ENCODE measurements at places on chromosomes 3 and 15. TPM values are rescaled to one million over a fixed set of nuclear protein-coding genes. Genes with fewer than 3 reads are reported as not detected.

DNA sequence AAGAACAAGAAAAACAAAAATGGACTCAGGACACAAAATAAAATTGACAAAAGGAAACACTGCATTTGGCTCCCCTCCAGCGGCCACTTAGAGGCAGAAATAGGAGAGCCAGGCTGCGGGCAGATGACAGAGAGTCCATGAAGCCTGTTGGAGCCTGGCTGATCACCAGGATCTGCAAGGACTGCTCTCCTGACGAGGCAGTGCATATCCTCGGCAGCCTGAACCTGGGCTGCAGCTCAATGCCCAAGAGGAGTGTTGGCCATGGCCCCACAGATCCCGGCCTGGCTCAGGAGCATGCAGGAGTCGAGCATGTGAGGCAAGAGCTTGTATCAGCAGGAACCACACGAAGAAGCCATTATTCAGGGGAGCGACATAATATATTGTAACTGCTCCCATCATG lies 199.8 kb downstream of the STT3B start:
- no peak overlapping the region for H3K27ac ChIP-seq
- H3K4me1 ChIP-seq, result no peaks in the 10 kb centered on the region
- no peak for DNase-seq
- no peak overlapping the region for H3K4me3 ChIP-seq
- H3K36me3 ChIP-seq, result no peaks in the 10 kb centered on the region
- peaks cover 6% of the 10 kb centered on the region for H3K27me3 ChIP-seq

DNA sequence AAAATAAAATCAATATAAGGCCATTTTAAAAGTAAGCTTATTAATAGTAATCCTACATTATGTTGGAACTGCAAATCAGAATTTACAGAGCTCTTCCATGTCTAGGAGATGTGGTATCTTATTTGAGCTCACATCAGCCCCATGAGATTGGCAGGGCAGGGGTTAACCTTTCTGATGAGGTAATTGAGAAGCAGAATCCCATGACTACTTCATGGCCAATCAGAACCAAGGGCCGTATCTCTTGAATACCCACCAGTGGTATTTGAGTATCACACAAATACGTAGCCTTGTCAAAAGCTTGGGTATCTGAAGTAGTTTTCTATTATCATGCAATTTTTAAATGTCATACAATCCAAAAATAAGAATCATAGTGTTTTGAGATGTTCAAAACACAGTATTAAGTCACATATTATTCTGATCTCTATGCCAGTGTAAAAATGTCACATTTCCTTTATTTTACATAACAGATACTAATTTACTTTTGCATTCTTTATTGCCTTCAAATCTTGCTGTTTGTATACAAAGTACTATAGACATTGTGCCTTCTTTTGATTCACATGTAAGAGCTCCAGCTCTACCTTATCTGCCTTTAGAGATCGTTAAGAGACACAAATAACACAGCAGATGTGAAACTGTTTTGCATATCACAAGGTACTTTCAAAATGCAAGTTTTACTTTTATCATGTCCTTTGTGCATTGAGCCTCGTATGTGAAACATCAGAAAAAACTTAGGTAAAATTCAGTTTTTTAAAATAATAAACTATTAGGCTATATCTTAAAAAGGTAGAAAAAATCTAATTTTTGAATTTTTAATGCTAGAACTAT lies 251.7 kb upstream of the GOLGA6L4 start:
- no peak for DNase-seq
- H3K4me3 ChIP-seq, result no peak overlapping the region

DNA sequence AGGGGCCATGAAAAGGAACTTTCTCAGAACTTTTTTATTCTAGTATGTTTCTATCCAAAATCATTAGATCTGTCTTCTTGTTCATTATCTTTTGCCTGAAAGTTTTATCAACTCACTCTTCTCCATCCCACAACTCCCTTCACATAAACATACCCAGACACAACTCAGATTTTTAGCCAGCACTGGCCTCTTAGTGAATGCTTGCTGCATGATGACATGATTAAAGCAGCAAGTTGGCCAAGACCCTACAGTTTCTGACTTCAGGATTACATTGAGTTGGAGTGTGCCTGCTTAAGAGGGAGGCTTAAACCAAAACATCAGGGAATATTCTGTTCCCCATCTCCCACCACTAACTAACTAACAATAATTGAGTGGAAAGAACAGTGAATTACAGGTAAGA lies 38.1 kb downstream of the PLSCR2 start:
- no peak overlapping the region for H3K27ac ChIP-seq
- H3K4me3 ChIP-seq, result no peak overlapping the region
- H3K4me1 ChIP-seq, result no peaks in the 10 kb centered on the region
- DNase-seq, result no peak
- no peaks in the 10 kb centered on the region for H3K36me3 ChIP-seq

DNA sequence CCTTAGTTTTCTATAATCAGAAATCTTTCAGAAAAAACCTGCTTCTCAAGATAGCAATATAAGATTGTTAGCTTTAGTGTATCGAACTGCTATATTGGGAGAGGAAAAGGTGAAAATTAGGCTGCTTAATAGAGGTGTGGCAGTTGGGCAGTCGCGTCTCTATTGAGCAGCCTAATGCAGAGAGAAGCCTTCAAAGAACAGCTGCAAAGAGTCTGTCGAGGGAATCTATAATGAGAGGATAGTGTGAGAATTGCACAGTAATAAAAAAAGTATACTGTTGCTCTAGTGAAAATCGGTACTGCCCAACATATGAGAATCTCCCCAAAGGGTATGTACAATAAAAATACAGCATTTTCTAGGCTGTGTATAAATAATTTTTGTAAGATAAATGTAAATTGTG lies 184.4 kb downstream of the TCF12 start:
- H3K4me1 ChIP-seq, result peaks cover 7% of the 10 kb centered on the region
- no peak overlapping the region for H3K27ac ChIP-seq
- DNase-seq, result no peak

GRCh38 chr15:81333363-81333762 lies 9.4 kb upstream of the STARD5 start:
- no peaks in the 10 kb centered on the region for H3K36me3 ChIP-seq
- no peak overlapping the region for H3K4me3 ChIP-seq
- H3K27me3 ChIP-seq, result no peaks in the 10 kb centered on the region
- DNase-seq, result no peak

DNA sequence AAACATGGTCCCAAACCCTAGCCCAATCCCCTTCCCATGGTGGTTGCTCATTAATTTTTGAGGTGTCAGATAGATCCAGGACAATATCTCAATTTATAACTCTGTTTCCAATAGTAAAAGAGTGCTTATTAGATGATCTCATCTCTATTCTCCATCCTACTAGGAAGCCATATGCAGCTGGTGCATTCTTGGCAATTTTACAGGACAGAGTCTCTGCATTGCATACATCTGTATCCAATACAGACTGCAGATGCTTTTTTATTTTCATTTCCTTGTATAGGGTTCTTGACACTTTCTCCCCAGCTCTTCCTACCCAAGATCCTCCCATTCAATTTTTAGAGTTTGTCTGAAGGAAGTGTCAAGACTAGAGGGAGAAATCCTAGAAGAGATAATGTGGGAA lies 194.8 kb upstream of the DPH6 start:
- H3K27me3 ChIP-seq, result peaks cover 12% of the 10 kb centered on the region
- no peak overlapping the region for H3K4me3 ChIP-seq
- DNase-seq, result no peak
- no peak overlapping the region for H3K27ac ChIP-seq
- no peaks in the 10 kb centered on the region for H3K36me3 ChIP-seq

AVEN gene
- 8.8 TPM for total RNA-seq

FOXL2NB gene
- total RNA-seq, result not detected

- no peak for DNase-seq
- no peaks in the 10 kb centered on the region for H3K4me1 ChIP-seq
- no peaks in the 10 kb centered on the region for H3K27me3 ChIP-seq
- peaks cover 23% of the 10 kb centered on the region for H3K36me3 ChIP-seq
- H3K27ac ChIP-seq, result no peak overlapping the region
Observed at GRCh38 chr15:76433798-76434400, 97.3 kb downstream of the ISL2 start.

DNA sequence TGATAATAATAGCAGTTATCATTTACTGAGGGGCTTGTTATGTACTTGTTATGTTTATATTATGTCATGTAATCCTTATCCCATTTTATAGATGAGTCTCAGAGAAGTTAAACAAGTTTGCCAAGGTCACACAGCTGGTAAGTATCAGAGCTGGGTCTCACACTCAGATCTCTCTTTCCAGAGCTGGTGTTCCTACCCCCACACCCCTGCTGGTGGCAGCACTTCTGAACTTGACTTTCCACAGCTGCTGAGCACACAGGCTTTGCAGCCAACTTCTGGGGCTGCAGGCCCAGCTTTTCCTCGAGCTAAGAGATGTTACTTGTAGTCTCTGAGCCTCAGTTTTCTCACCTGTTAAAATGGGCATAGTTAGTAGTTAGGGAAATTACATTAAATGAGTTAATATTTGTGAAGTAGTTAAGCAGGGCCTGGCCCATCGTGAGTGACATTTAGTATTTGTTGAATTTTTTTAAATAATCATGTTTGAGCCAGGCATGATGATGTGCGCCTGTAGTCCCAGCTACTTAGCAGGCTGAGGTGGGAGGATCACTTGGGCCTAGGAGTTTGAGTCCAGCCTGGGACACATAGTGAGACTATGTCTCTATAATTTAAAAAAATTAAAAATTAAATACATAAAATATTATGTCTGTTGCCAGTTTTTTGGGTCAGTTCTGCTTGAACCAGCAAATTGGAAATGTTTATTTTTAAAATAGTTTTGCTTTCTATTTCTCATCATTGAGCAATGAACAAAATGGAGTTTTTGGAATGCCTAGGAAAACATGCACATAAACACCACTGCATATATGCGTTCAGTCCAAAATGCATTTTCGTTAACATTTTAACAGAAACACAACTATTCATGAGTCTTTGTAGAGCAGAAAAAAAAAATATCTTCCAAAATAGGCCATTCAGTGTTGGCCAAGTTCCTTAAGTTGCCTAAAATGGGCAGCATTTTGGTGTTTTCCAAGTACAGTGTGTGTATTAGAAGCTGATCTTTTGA lies 87.3 kb downstream of the SMAD6 start:
- H3K4me1 ChIP-seq, result no peaks in the 10 kb centered on the region
- H3K4me3 ChIP-seq, result no peak overlapping the region
- H3K27me3 ChIP-seq, result no peaks in the 10 kb centered on the region

LRRC3B gene
- not detected for total RNA-seq

GRCh38 chr15:74202452-74203401 lies at the start of gene STRA6:
TSS of gene STRA6 (minus strand) at chr15:74202787. CDS start at chr15:74202267, 520 bp downstream.
- DNase-seq, result peak; percentile 42
- no peak within 1 kb of the TSS for H3K4me3 ChIP-seq
- H3K4me1 ChIP-seq, result peaks cover 4% of the 10 kb centered on the region
- H3K36me3 ChIP-seq, result no peaks in the 10 kb centered on the region
- peaks cover 2% of the 10 kb centered on the region for H3K27me3 ChIP-seq

DNA sequence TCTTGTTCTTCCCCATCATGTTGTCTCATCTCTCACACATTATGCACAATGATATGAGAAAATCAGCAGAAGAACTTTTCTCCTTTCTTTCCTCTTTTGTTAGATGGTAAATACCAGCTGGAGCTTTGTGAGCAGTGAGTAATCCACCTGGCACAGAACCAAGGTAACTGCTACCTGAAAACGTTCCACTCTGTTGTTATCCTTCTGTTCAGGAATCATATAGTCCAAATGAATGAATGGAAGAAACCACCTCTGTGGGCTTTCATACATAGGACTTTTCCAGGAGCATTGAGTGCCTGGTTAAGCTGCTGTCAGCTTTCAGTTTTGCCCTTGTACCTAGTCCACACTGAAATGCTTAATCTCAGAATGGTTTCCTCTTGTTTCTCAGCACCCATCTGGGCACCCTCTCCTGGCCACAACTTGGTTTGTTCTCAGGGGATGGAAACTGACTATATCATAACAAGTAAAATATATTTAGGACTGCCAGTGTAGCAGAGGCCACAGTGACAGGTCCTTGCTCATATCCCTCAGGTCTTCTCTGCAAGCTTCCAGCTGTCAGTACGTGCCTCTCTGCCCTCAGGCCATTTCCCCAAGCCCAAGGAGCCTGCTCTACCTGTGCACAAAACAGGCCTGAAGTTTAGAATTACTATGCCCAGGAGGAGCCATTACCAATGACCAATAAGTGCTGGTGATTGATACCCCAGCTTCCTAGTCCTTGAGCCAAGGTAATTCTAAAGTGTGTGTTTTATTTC lies 23.5 kb upstream of the SLC4A7 start:
- no peak for DNase-seq
- H3K4me3 ChIP-seq, result no peak overlapping the region
- H3K36me3 ChIP-seq, result no peaks in the 10 kb centered on the region
- H3K4me1 ChIP-seq, result no peaks in the 10 kb centered on the region
- H3K27me3 ChIP-seq, result no peaks in the 10 kb centered on the region

- DNase-seq, result no peak
- no peak overlapping the region for H3K27ac ChIP-seq
- H3K4me1 ChIP-seq, result no peaks in the 10 kb centered on the region
- H3K36me3 ChIP-seq, result no peaks in the 10 kb centered on the region
Observed at GRCh38 chr15:53831907-53832770, 72.7 kb upstream of the WDR72 start.

GOLGA8H gene
- total RNA-seq, result 0.31 TPM

DNA sequence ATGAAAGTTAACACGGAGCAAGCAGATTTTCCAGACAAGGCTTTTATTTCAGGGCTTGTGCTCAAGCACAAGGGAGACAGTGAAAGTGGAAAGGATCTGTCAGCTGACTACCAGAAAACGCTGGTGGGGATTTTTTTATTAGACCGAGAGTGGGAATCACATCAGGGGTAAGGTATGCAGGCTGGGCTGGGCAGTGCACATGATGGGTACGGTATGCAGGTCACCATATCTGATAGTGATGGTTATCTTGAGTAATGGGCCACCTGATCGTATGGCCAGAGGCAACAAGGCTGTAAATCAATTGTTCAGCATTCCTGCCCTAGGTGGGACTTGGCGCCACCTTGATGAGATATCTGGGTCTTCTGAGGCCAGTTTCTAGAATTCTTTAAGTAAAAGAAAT lies 36.9 kb upstream of the PIAS1 start:
- H3K4me3 ChIP-seq, result no peak overlapping the region
- H3K4me1 ChIP-seq, result peaks cover 8% of the 10 kb centered on the region
- no peak for DNase-seq
- no peak overlapping the region for H3K27ac ChIP-seq

- H3K27me3 ChIP-seq, result no peaks in the 10 kb centered on the region
- no peaks in the 10 kb centered on the region for H3K36me3 ChIP-seq
- H3K27ac ChIP-seq, result no peak overlapping the region
- H3K4me3 ChIP-seq, result no peak overlapping the region
- peaks cover 9% of the 10 kb centered on the region for H3K4me1 ChIP-seq
Observed at GRCh38 chr3:14569474-14570000, 29.4 kb upstream of the GRIP2 start.

DNA sequence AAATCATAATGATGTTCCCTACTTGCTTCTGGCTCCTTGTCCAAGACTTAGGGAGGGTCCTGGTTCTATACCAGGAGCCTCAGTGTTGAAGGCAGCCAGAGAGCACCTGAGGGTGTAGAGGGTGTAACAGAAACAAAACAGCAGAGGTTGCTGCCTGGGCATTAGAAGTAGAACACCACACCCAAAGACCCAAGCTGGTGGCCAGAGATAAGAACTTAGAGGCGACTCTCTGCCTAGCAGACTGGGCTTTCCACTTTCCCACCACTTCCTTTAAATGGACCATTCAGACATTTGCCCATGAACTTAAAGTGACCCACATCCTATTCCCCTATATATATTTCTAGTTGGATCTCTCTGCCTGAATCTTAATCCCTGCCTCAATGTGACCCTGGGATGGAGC lies 189.8 kb downstream of the KLF13 start:
- no peak overlapping the region for H3K4me3 ChIP-seq
- peaks cover 14% of the 10 kb centered on the region for H3K4me1 ChIP-seq
- peaks cover 28% of the 10 kb centered on the region for H3K27me3 ChIP-seq
- no peaks in the 10 kb centered on the region for H3K36me3 ChIP-seq
- no peak overlapping the region for H3K27ac ChIP-seq

GRCh38 chr3:70824773-70825172 lies 512.3 kb upstream of the MDFIC2 start:
- no peaks in the 10 kb centered on the region for H3K4me1 ChIP-seq
- no peak overlapping the region for H3K4me3 ChIP-seq
- H3K27ac ChIP-seq, result no peak overlapping the region
- no peaks in the 10 kb centered on the region for H3K36me3 ChIP-seq

FBXL22 gene
- total RNA-seq, result 0.34 TPM
